Gastroesophageal sphincter (tissue), 4 donors: ENCODE measurements at places on chromosomes 2 and 18.

DNA sequence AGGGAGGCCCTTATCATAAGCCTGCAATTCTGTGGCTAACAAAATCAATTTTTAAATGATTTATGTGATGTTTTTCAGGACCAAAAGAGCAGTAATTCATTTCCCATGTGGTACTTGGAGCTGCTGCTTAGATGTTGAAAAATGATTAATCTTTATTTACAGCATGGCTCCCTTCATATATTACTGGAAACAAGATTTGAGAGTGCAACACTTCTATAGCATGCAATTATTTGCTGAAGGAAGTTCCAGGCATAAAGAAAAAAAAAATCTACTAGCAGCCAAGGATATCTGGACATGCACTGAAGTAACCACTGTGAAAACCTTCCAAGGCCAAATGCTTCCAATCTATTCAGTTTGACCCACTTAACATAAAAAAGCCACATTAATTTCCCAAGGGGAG, 186.3 kb downstream of the SLC8A1 start:
- ATAC-seq = no peak

DNA sequence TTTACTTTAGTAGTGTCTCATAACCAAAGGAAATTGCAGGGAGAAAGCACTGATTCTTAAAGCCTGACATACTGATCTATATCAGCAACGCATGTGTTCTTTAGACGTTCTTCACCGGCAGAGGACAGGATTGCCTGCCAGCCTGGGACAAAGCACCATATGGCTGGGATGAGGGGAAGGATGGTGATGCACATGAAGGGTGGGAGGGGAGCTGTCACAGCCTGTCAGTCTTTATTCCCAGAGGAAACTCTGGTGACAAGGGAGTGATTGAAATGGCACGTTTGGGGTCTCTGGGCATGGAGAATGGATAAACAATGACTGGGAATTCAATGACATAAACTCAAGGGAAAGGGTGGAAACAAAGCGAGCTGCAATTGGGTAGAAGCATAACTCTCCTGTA, 808.1 kb downstream of the DCC start:
- ATAC-seq = no peak

DNA sequence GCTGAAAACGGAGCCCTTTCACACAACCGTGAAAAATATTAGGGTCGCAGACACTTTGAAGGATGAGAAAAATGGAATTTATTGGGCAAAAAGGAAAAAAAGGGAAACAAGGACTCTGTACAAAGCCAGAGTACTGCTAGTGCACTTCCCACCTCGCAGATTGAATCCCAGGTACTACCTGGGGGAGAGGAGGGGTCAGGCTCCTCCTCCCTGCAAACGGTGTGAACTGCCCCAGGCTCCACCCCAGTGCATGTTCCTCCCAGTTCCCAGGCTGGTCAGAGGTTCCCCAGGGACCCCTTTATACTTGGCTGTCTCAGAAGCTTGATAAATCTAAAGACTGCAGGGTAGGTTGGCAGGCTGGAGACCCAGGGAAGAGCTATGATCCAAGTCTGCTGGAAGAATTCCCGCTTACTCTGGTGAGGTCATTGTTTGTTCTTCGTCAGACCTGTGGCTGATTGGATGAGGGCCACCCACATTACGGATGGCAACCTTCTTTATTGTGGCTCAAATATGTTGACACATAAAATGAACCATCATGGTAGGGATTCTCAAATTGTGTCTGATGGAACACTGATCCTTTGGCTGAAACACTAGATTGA, 290.4 kb upstream of the POU3F3 start:
- ATAC-seq = no peak

DNA sequence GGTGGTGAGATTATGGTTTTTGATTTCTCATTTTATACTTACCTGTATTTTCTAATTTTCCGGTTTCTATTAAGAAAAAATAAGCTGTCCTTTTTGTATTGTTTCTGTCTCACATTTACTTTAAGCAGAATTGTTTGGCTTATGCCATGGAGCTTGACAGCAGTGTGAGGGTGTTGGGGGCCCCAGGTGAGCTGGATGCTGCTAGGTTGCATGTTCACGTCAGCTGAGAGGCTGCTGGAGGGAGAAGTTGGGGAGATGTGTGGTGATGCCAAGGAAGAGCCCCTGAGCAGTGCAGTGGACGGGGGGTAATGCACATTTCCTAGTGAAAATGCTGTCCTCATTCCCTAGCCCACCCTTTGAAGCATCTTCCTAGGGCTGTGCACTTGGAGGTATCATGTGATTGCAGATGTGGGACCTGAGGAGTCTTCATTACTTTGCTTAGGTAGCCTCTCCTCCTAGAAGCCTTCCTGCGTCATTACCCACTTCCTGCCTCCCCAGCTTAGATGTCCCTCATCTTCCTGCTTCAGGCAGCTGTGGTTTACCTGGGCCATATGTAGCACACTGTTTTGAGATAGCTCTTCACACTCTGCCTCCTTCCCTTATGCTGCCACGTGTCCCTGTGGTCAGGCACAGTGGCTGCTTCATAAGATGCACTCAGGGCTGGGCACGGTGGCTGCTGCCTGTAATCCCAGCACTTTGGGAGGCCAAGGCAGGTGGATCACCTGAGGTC, 16.2 kb downstream of the ATG16L1 start:
- no peak for ATAC-seq

DNA sequence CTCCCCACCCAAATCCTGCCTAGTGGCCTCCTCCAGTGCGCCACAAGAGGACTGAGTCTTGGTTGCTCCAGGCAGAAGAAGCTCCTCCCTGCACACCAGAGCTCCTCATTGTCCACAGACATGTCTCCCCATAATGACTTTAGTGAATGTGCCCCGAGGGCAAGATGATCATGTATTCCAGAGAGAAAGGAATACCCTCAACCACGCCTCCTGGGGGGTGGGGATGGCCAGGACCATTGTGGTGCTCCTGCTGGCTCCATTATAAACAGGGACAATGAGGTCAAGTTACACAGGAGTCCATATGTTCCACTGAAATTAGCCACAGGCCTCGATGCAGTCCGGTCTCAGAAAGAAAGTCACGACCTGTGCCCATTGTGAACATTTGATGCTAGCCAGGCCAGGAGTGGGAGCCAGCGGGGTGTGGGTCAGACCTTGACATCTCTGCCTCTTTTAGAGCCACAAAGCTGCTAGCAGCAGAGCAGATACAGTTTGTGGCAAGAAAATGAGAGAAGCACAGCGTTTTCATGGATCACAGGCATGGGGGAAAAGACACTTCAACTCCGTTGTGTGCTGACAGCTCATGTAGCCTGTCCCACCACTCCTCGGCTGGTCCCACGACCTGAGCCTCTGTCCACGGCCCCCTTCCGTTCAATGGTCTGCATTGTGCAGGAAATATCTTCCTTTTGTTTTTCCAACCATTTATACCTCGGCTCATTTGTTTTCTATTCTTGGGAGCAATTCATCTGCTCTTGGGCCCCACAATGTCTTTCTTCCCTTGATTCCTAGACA, 70.7 kb upstream of the FZD7 start:
- ATAC-seq = no peak
